ENCODE measurements at places on chromosomes 16 and 17. TPM values are rescaled to one million over a fixed set of nuclear protein-coding genes. Genes with fewer than 3 reads are reported as not detected.

- H3K4me3 ChIP-seq: no peak overlapping the region
- H3K27me3 ChIP-seq: peaks cover 14% of the 10 kb centered on the region
- no peak overlapping the region for H3K27ac ChIP-seq
- no peaks in the 10 kb centered on the region for H3K4me1 ChIP-seq
These were observed 69.1 kb downstream of the SRCIN1 start for GRCh38 chr17:38536661-38537060.

GRCh38 chr16:24255456-24256371, at the start of gene CACNG3:
CACNG3 (plus strand) TSS chr16:24256335; CDS start chr16:24256755, 420 bp downstream.
- peaks cover 14% of the 10 kb centered on the region for H3K27me3 ChIP-seq
- DNase-seq: peak; percentile 39
- H3K27ac ChIP-seq: no peak within 1 kb of the TSS
- H3K4me3 ChIP-seq: no peak within 1 kb of the TSS
- H3K36me3 ChIP-seq: no peaks in the 10 kb centered on the region
- H3K4me1 ChIP-seq: no peaks in the 10 kb centered on the region

GRCh38 chr17:18933102-18934058, 18.6 kb upstream of the SLC5A10 start:
- DNase-seq: no peak
- peaks cover 26% of the 10 kb centered on the region for H3K36me3 ChIP-seq
- H3K27me3 ChIP-seq: peaks cover 11% of the 10 kb centered on the region
- H3K27ac ChIP-seq: no peak overlapping the region

GRCh38 chr17:73879987-73880386, 235.7 kb upstream of the SDK2 start:
- H3K27me3 ChIP-seq: no peaks in the 10 kb centered on the region
- H3K27ac ChIP-seq: no peak overlapping the region
- no peaks in the 10 kb centered on the region for H3K4me1 ChIP-seq
- H3K4me3 ChIP-seq: no peak overlapping the region
- H3K36me3 ChIP-seq: no peaks in the 10 kb centered on the region

GRCh38 chr16:68839831-68840230, 3.5 kb upstream of the TANGO6 start:
- no peak for DNase-seq
- H3K4me3 ChIP-seq: no peak overlapping the region
- H3K27me3 ChIP-seq: no peaks in the 10 kb centered on the region
- peaks cover 5% of the 10 kb centered on the region for H3K4me1 ChIP-seq

- peak; percentile 58 for DNase-seq
- peaks cover 11% of the 10 kb centered on the region for H3K4me1 ChIP-seq
- H3K36me3 ChIP-seq: peaks cover 7% of the 10 kb centered on the region
- H3K27ac ChIP-seq: peak overlapping the region; percentile 42
These were observed 25.8 kb downstream of the ABR start for GRCh38 chr17:1153795-1154546.

GRCh38 chr17:78648293-78648692, 71.1 kb upstream of the DNAH17 start:
- H3K4me3 ChIP-seq: no peak overlapping the region
- H3K4me1 ChIP-seq: no peaks in the 10 kb centered on the region
- DNase-seq: no peak

DNA sequence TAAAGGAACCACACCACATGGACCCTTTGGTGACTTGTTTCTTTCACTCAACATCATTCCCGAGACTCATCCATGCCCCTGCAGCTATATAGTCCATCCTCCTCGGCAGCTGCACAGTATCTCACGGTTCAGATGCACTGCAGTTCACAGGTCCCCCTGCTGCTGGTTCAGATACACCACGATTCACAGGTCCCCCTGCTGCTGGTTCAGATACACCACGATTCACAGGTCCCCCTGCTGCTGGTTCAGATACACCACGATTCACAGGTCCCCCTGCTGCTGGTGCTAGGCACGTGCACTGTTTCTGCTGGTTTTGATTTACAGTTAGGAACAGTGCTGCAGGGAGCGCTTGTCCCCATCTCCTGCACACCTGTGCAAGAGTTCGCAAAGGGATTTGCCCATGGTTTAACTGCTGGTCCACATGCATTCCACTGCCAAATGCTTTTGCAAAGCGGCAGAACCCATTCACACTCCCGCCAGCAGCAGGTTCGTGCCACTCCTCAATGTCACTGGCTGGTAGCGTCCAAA, 3.8 kb downstream of the HSDL1 start:
- H3K4me3 ChIP-seq: no peak overlapping the region
- peaks cover 17% of the 10 kb centered on the region for H3K4me1 ChIP-seq
- no peak for DNase-seq
- no peak overlapping the region for H3K27ac ChIP-seq
- no peaks in the 10 kb centered on the region for H3K27me3 ChIP-seq

DNA sequence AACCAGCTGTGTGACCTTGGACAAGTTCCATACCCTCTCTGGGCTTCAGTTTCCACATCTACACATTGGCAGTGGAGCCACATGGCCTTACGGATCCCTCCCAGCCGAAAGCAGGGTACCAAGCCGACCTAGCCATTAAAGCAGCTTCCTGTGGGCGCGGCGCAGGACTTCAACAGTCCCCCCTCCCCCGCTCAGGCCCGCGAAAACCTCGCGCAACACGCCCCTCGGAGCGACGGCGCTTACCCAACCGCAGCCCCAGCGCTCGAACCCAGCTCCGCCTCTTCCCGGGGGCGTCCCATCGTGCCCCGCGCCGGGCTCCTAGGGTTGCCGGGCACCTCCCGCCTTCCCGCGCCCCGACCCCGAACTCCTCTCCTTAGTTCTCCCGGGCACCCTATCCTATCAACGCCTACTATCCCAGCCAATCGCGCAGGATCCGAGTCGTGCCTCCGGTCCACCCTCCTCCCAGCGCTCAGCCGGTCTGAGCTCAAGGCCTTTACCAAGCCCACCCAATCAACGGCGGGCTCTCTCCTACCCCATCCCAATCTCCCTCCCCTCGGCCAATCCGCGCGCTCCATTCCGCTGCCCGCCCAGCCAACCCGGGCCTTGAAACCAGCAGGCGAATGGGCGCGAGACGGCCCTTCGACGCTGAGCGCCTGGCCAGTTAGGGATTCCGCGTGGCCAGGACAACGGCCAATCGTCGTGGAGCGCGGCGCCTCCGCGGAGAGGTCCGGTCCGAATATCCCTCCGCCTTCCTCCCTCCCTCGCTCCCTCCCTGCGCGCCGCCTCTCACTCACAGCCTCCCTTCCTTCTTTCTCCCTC, at the start of gene KPNB1:
KPNB1 (plus strand) TSS at position 767 of the 819 bp plus-strand sequence. CDS start 326 bp downstream, outside the sequence.
- peak; percentile 100 for DNase-seq
- H3K27ac ChIP-seq: peak within 1 kb of the TSS; percentile 85
- no peaks in the 10 kb centered on the region for H3K27me3 ChIP-seq
- H3K36me3 ChIP-seq: peaks cover 31% of the 10 kb centered on the region

DNA sequence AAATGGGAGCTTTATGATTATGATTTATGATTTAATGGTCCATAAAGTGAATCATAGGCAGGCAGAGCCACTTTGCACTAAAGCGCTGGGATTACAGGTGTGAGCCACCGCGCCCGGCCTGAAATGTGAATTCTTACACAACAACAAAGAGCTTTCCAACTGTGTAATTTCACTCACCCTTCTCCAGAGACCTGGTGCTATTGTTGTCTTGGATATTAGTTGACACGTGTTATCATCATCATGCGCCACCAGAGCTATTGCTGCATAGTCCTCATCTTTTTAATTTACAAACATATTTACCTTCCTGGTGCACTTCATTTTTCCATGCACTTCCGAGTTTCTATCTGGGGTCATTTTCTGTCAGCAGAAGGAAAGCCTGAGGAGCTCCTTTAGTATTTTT, 4.8 kb upstream of the UTS2R start:
- H3K4me1 ChIP-seq: peaks cover 13% of the 10 kb centered on the region
- no peak overlapping the region for H3K27ac ChIP-seq
- no peak overlapping the region for H3K4me3 ChIP-seq
- DNase-seq: no peak

DNA sequence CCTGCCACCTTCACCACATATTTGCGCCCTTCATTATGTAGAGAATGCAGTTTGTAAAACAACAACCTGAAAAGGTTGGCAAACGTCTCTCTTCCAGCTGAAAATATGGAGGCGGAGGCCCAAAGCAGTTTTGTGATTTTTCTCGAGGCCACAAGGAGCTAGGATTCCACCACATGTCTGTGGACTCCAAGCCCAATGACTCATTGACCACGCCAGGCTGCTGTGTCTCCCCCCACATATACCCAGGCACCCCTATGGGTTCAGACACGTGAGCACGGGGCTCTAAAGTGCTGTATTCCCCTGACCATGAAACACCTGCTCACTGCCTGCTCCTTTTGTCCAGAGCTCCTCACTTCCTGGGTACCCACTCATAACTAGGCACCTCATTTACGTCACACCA, 121.4 kb upstream of the CDH5 start:
- no peaks in the 10 kb centered on the region for H3K36me3 ChIP-seq
- no peaks in the 10 kb centered on the region for H3K4me1 ChIP-seq
- no peak overlapping the region for H3K4me3 ChIP-seq
- no peak overlapping the region for H3K27ac ChIP-seq
- no peak for DNase-seq

DNA sequence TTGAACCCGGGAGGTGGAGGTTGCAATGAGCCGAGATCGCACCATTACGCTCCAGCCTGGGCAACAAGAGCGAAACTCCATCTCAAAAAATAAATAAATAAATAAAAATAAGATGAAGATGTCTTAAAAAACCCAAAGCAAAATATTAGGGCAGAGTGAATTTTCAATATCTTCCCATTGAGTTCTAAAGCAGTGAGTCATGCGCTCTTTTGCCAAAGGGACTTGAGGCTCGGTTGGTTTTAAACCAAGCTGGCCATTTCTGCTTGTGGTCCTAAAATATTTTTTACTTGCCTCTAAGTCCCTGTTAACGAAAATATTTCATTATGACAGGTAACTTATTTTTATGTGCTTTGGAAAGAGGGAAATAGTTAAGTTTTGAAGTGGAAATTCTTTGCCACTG, 4.7 kb downstream of the PAFAH1B1 start:
- H3K36me3 ChIP-seq: no peaks in the 10 kb centered on the region
- H3K27ac ChIP-seq: no peak overlapping the region
- H3K4me3 ChIP-seq: no peak overlapping the region
- no peak for DNase-seq
- peaks cover 63% of the 10 kb centered on the region for H3K4me1 ChIP-seq

GRCh38 chr16:56679818-56680217, 2.5 kb upstream of the MT1X start:
- peaks cover 23% of the 10 kb centered on the region for H3K4me1 ChIP-seq

DNA sequence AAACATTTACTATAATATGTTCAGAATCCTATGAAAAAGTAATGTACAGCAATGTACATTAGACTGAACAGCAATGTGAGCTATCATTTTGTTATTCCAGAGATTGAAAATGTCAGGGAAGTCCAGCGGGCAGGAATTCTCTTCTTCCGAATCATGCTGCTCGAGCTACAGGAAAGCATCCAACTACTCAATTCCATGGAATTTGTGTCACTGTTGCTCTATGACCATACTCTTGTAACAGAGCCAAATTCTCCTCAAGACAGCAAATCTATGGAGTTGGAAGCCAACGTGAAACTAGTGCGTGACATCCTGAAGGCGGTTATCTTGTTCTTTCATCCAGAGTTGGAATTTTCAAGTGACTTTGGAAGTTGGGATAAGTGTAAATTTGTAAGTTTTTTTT, 24.8 kb upstream of the NSRP1 start:
- no peak overlapping the region for H3K4me3 ChIP-seq
- H3K27me3 ChIP-seq: peaks cover 9% of the 10 kb centered on the region
- H3K36me3 ChIP-seq: no peaks in the 10 kb centered on the region

DNA sequence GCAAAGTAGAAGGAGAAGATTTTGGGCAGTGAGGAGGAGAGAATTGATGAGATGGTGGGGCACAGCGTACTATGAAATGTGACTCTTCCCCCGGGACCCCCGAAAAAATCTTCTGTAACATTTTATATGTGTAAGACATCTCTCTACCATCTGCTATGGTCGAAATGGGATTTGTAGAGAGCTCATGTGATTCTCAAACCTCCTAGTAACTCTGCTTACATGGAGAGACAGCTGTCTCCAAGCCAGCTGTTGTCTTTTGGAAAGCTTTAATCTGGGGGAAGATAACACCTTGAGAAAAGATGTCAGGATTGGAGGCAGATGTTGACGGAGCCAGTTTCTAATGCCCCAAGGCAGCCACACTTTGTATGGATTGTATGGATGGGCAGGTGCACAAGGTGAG, 94.1 kb downstream of the PRKCB start:
- no peaks in the 10 kb centered on the region for H3K36me3 ChIP-seq
- no peaks in the 10 kb centered on the region for H3K27me3 ChIP-seq
- no peak overlapping the region for H3K27ac ChIP-seq
- no peaks in the 10 kb centered on the region for H3K4me1 ChIP-seq
- H3K4me3 ChIP-seq: no peak overlapping the region

GRCh38 chr16:65510850-65511249, 389.0 kb upstream of the CDH11 start:
- H3K27ac ChIP-seq: no peak overlapping the region
- H3K4me3 ChIP-seq: no peak overlapping the region
- no peak for DNase-seq
- H3K4me1 ChIP-seq: no peaks in the 10 kb centered on the region
- H3K27me3 ChIP-seq: no peaks in the 10 kb centered on the region

DNA sequence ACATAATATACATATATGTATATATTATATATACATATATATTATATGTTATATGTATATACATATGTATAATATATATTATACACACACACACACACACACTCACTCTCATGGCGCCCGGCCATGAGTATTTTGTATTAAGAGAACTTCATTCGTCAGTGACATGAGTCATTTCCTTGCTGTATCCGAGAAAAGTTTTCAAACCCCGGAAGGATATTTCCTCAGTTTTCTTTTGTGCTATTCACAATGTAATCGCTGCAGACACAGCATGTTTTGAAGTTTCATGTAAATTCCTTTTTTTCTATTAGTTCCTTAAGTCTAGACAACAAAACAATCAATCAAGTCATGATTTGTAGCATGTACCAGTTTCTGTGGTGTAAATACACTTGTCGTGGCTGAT, 33.3 kb downstream of the OR1D5 start:
- DNase-seq: no peak
- H3K4me1 ChIP-seq: no peaks in the 10 kb centered on the region
- H3K4me3 ChIP-seq: no peak overlapping the region
- H3K36me3 ChIP-seq: no peaks in the 10 kb centered on the region
- no peak overlapping the region for H3K27ac ChIP-seq
- no peaks in the 10 kb centered on the region for H3K27me3 ChIP-seq

DNA sequence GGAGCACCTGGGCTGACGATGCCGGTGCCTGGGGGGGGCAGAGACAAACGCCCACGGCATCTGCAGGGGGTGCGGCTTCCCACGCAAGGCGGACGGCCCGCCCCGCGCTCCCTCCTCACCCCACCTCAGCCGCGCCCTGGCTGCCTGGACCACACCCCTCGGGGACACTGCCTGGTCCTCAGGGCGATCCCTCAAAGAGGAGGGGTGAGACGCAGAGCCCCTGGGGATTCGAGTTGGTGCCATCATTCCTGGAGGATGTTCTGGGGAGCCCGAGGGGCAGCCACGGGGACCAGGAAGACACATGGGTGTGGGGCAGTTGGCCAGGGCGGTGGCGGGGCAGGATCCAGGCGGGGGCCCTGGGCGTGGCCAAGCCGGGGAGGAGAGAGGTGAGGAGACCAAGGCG, 3.9 kb downstream of the IGFALS start:
- DNase-seq: no peak
- H3K27me3 ChIP-seq: no peaks in the 10 kb centered on the region
- H3K4me1 ChIP-seq: no peaks in the 10 kb centered on the region
- no peak overlapping the region for H3K4me3 ChIP-seq
- H3K36me3 ChIP-seq: no peaks in the 10 kb centered on the region

Gene TMIGD1
- not detected for total RNA-seq

Gene KRTAP4-1
- not detected for total RNA-seq

Gene OTOP2
- not detected for total RNA-seq

Gene WNT3
- 0.46 TPM for total RNA-seq

Gene CPHXL2
- not detected for total RNA-seq

Gene KRTAP4-6
- total RNA-seq: not detected

Gene KRTAP9-8
- not detected for total RNA-seq
